Neural progenitor cell (in vitro differentiated cells): ENCODE measurements at places on chromosomes 6 and 20.
A peak's percentile ranks its signal among the peaks of the same experiment; 100 is the strongest.

- DNase-seq, result no peak
Measured at GRCh38 chr6:149499066-149499465, 14.3 kb upstream of the ZC3H12D start.

DNA sequence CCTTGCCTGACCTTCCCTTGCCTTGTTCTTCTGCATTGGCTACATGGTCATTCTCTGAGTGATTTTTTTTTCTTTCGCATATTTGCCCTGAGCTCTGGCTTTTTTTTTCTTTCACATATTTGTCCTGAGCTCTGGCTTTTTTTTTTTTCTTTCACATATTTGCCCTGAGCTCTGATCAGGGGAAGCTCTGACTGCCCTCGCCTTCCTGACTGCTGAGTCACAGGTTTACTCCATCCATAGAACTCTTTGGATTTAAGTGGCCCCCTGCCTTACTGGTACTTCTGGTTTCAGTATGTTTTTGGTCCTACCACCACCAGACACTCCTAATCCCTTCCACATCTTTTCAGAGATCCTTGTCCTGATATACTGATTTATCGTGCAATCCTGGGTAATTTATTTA lies 201.1 kb downstream of the OGFRL1 start:
- DNase-seq, result no peak

DNA sequence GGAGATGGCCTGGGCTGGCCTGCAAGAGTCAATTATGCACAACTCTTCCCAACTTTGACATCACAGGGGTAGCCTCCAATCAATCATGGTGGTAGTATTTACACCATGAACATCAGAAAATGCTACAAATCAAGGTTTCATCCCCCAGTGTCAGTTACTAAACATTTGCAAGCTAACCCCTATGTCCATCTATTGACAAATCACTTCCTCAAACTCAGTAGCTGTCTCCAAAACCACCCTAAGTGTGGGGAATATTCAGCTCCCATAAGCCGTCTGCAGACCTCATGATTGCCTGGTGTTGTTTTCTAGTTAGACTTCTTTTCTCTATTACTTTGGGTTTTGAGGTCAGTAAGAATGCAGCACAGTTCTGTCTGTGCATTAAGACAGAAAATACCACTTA lies 200.8 kb upstream of the RIN2 start:
- DNase-seq, result no peak

DNA sequence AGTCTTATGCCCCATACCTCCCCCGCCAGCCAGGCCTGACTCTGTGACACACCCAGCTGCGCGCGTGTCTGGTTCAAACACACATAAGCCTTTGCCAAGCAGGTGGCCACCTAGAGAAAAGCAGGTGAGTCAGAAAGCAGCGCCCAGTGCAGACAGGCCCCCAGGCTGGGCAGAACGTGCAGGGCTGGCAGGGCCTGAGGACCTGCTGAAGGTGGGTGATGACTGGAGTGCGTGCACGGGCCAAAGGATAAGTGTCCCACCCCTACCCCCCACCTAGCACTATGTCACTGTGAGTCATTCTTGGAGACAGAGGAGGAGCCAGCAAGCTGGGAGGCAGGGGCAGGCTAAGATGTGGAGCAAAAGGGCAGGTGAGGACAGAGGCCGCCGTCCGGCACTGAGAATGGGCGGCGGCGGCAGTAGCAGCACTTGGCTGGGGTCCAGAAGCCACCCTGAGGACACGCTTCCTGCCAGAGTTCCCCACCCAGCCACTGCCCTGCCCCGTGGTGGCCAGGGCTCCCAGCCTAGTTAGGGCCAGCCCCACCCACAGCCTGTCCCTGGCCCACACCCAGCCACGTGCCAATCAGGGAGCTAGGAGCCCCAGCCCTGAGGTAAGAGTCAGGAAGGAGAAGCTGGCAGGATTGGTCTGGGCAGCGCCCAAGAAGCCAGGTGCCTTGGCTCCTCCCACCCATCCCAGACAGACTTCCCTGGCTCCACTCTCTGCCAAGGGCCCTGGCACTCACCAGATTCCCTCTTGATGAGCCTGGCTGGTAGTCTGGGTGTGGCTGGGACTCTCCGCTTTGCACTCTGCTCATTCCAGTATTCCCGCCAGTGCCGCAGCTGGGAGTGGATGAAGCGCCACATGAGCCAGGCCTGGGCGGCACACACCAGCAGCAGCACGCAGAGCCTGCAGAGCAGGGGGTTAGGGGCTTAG lies 72.7 kb downstream of the TRAM2 start:
- DNase-seq, result no peak

DNA sequence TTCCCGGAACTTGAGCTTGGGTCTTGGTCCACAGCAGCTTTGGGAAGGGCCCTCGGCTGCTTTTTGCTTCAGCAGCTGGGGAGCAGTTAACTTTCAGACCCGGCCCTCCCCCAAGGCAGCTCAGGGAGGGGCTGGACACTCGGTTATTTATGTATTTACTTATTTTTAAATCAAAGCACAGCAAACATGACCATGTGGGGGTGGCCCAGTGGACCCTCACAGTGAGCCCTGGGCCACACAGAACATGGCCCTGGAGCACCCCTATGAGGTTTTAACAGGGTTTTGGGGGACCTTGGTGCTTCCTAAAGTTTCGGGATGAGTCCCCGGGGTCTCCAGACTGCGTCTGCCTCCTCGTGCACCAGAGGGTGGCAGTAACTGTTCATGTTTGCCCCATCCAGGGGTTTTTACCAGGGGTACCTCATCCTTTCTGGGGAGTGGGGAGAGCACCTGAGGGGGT lies 26.6 kb upstream of the NPBWR2 start:
- DNase-seq, result peak; percentile 60

DNA sequence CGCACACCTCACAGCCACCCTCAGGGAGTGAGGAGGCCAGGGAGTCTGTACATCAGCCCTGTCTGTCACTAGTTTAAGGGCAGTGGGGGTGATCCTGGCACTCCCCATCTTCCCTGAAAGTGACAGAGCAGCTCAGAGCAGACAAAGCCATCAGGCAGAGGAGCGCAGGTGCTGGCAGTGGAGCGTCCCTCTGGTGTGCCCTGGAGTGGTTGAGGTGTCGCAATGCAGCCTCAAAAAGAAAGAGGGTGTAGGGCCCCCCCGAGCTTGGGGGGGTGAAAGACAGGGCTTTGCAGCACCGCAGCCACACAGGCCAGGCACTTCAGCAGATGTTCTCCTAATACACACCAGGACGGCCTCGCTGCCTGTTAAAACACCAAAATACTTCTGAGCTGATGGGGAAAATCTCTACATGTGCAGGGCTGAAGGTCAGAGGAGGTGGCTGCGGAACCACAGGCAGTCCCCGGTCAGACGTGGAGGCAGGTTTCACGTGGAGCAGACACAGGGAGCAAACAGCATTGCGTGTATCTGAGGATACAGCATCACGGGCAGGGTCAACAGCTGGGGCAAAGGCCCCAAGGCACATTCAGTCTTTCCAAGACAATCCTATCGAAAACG lies 69.5 kb downstream of the PREX1 start:
- DNase-seq, result no peak

GRCh38 chr6:81785377-81785776 lies 32.9 kb upstream of the TENT5A start:
- no peak for DNase-seq

DNA sequence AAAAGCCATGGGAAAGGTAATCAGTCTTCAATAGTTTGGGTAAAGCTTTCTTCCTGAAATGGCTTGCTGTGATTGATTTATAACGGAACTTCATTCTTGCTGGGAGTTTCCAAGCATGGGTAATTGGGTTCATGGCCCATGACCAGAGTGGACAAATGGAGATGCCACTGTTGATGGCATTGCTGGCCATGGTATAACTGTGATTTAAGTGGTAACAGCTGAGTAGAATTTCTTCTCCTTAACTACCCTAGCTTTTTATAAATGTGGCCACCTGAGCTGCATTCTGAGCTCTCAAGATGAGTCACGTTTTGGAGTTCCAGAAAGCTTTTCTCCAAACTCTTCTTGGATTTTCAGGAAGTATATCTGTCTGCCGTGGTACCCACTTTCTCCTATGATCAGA lies 39.9 kb upstream of the SNRPB2 start:
- DNase-seq, result no peak

DNA sequence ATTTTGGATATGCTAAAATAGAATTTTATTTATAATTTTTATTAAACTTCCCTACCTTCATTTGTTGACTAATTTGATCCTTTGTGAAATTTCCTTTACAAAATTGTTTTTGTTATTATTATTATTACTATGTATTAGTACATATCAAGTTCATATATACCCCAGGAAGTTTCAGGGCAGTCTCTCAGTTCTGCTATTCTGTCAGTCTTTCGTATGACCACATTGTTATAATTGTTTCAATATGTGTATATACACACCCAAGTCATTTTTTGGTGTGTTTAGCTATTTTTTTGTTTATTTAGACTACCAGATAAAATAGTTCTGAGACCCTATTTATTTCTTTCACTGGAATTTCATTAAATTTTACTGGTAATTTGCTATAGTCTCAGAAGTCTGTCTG lies 72.1 kb downstream of the NKAIN2 start:
- DNase-seq, result no peak

GRCh38 chr6:108115598-108116058 lies 41.1 kb upstream of the OSTM1 start:
- peak; percentile 69 for DNase-seq

- no peak for DNase-seq
Measured at GRCh38 chr6:31247813-31248212, 24.1 kb downstream of the HLA-C start.

- DNase-seq, result no peak
Measured at GRCh38 chr6:92428448-92428847, 990.9 kb downstream of the EPHA7 start.

DNA sequence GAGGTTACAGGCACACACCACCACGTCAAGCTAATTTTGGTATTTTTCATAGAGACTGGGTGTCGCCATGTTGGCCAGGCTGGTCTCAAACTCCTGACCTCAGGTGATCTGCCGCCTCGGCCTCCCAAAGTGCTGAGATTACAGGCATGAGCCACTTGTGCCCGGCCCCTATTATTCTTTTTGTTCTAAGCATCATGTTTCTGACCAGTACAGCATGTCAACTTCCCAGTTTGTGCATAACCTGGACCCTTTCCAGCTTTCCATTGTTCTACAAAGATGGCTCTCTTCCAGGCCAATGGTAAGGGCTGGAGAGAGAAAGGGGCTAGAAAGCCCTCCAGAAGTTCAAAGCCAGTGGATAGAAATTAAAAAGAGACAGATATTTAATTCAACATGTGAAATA lies 91.3 kb upstream of the TNFAIP3 start:
- no peak for DNase-seq

DNA sequence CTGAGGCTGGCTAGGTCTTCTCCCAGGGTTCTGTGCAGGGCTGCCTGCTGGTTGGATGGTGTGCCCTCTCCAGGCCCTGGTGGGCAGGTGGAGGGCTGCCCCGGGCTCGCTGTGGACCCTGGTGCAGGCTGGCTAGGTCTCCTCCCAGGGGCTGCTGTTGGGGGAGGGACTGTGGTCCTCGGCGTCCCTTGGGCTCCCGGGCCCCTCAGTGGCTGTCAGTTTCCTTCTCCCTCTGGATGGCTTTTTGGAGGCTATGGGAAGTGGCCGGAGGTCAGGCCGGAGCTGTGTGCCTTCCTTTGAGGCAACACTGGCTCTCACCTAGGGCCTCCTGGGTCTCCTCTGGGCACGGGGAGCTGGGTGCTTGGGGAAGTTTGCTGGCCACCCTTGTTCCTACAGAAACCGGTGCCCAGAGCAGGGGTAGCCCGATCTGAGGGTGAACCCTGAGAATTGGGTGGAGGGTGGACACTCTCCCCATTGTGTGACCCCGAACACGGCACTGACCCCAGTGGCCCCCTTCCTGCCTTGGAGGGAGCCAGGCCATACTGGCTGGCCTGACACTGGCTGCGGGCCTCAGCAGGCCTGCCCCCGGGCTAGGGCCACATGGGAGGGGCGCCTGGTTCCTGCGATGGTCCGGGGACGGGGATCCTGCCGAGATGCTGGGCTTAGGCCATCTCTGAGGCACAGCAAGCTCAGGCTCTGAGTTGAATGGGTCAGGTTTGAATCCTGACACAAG lies 3.8 kb upstream of the CABLES2 start:
- no peak for DNase-seq

GRCh38 chr6:169172456-169172855 lies 81.2 kb downstream of the THBS2 start:
- DNase-seq, result no peak

DNA sequence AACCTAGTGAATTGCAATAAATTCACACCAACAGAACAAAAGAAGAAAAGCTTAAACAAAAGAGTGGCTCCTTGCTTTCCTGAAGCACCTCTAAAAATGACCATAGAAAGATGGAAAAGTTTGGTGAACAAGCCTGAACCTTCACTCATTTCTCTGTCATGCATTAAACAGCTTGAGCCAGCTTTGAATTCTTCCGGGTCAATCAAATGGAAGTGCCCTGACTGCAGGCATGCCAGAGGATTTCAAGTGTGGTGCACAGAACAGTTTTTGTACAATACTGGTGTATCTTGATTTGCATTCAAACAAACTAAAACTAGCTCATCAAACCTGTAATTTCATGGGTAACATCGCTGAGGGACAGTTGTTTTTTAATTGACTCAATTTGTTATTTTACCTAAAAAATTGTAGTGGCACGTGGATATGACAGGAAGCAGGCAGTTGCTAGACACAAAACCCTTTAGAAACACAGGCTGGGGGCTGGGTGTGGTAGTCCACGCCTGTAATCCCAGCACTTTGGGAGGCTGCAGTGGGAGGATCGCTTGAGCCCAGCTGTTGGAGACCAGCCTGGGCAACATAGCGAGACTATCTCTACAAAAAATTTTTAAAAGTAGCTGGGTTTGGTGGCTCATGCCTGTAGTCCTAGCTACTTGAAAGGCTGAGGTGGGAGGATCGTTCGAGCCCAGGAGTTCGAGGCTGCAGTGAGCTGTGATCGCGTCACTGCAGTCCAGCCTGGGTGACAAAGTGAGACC lies 9.1 kb downstream of the CASS4 start:
- no peak for DNase-seq

DNA sequence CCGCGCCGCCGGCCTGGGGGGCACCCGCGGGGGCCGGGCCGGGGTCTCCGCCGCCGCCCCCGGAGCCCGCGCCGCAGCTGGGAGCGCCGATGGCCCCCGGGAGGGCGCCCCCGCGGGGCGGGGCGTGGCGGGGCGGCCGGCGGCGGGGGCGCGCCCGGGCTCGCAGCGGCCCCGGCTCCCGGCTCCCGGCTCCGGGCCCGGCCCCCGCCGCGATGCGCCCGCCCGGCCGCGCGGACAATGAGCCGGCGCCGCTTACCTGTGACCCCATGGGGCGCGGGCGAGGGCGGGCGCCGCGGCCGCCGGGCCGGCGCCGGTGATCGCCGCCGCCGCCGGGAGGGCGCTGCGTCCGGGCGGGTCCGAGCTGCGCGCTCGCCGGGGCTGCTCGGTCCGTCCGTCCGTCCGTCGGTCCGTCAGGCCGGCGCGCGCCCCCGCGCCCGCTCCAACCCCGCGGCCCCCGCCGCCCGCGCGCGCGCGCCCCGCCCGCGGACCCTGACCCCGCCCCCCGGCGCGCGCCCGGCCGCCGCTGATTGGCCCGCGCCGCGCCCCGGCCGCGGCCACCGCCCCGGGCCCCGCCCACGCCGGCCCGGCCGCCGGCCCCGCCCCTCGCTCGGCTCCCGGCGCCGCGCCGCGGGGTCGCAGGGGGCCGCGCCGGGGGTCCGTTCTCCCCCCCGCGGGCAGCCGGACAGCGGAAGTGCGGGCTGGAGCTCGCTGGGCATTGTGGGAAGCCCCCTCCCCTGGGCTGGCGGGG lies at the start of gene ZBTB46:
Gene ZBTB46, minus strand, starts transcription at position 424 of the 748 bp plus-strand sequence. CDS start 40,507 bp downstream, outside the sequence.
- DNase-seq, result peak; percentile 87

- DNase-seq, result no peak
Measured at GRCh38 chr6:23499549-23499948, 626.5 kb upstream of the NRSN1 start.

- no peak for DNase-seq
Measured at GRCh38 chr6:141202626-141203025, 930.1 kb upstream of the GJE1 start.
